ENCODE measurements at places on chromosomes 4 and X.

DNA sequence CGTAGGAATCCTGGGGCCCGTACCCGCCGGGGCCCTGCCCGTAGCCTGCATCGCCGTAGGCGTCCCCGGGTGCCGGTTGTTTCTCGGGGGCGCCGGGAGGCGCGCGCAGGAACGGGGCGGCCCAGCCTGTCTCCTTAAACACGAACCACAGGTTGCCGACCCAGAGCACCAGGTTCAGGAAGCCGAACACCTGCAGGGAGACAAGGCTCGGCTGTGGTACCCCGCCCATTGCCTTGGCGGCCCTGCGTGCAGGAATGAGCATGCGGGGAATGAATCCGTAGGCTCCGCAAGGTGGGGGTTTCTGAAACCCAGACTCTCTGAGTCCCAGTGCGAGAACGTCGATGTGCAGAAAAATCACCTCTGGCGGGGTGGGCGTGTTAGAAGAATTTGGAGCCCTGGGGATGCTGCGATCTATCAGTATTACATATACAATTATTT, 5.4 kb upstream of the PRICKLE3 start:
- no peak for DNase-seq

- DNase-seq = no peak
These were observed 79.2 kb downstream of the GRIA3 start for GRCh38 chrX:123263270-123263669.

- DNase-seq = no peak
These were observed 183.6 kb downstream of the ENOX2 start for GRCh38 chrX:130719413-130719812.

DNA sequence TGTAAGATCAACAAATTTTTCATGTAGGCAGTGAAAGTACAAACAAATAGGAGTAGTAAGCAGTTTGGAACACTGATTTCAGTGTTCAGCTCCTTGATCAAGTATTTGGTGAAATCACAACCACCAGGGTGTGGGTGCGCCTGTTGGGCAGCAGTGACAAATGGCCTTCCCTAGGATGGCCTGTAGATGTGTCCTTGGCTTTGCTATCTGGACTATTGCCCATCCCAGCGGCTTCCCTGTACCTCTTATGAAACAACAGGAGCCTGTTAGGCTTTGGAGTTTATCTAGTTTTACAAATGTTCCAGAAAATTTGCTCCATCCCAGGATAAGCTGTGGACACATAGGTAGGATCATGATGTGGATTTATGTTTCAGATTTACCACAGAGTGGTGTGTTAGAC, 216.8 kb upstream of the FAT1 start:
- no peak for DNase-seq

All from Ammon's horn (tissue), 1 donor.